ENCODE measurements at places on chromosomes 16 and 17.

- DNase-seq, result no peak
These were observed 51.0 kb upstream of the TMEM97 start for GRCh38 chr17:28267720-28268609.

- DNase-seq, result no peak
These were observed 11.8 kb downstream of the LASP1 start for GRCh38 chr17:38881600-38882191.

GRCh38 chr16:57539072-57539796 is 2.9 kb upstream of the CCDC102A start:
- no peak for DNase-seq

GRCh38 chr17:47733674-47734410 is 806 bp downstream of the TBX21 start:
- DNase-seq, result no peak

All from anterior cingulate cortex (tissue), 58 donors.